ENCODE measurements at places on chromosomes 4 and X.
A peak's percentile ranks its signal among the peaks of the same experiment; 100 is the strongest.

DNA sequence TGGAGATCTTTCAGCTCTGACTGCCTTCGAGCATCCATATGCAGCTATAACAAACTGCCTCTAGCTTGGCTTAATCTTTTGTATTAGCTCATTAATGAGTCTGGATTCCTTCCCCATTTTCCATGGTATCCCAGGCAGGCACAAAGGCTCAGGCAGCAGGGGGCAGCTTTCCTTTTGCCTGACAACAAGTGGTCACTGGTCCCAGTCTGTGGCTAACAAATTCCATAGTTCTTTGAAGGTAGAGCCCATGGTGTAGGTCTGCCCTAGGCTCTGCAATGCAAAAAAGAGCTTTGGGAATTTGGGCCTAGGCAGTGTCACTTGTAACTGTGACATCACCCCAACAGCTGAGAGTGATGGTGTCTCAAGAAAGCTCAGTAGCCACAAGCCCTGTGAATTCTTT is 234.4 kb upstream of the GPC4 start:
- DNase-seq, result no peak

GRCh38 chrX:9135901-9136510 is 102.1 kb upstream of the FAM9B start:
- no peak for DNase-seq

- DNase-seq, result no peak
Observed at GRCh38 chr4:65777270-65777669, 107.0 kb upstream of the EPHA5 start.

- peak; percentile 60 for DNase-seq
Observed at GRCh38 chrX:56813318-56813837, 84.3 kb downstream of the NBDY start.

- no peak for DNase-seq
Observed at GRCh38 chrX:10121787-10122186, 35.0 kb upstream of the CLCN4 start.

DNA sequence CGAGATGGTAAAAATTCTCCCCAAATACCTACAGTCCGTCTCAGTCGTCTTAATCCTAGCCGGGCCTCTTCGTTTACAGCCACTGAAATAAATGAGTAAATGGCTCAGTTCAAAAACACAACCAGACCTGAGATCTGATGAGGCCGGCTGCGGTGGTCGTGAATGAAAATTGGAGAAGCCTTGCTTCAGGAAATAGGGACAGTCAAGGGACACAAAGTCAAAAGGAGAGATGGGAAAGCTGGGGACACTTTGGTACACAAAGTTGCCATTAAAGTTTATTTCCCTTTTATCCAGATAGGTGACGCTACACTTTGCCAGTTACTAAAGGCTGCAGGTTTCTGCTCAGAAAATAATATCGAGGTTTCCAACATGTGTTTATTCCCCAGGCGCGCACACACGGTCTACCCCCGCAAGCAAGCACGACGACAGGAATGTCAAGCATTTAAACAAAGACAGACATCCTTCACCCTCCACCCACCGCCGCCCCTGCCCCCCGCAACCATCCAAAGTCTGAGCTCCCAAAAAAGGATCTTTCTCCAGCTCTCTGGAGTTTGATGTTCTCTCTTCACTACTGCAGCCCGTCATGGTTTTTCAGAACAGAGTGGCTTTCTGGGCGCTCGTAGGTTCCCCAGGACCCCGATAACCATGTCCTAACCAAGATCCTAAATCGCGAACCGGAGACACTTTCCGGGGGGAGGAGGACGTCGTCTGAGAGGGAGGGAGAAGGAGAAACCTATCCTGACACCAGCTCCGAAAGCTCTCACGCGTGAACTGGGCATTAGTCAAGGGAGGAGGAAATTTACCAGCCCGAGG is 1.3 kb upstream of the PCDH7 start:
- DNase-seq, result no peak

DNA sequence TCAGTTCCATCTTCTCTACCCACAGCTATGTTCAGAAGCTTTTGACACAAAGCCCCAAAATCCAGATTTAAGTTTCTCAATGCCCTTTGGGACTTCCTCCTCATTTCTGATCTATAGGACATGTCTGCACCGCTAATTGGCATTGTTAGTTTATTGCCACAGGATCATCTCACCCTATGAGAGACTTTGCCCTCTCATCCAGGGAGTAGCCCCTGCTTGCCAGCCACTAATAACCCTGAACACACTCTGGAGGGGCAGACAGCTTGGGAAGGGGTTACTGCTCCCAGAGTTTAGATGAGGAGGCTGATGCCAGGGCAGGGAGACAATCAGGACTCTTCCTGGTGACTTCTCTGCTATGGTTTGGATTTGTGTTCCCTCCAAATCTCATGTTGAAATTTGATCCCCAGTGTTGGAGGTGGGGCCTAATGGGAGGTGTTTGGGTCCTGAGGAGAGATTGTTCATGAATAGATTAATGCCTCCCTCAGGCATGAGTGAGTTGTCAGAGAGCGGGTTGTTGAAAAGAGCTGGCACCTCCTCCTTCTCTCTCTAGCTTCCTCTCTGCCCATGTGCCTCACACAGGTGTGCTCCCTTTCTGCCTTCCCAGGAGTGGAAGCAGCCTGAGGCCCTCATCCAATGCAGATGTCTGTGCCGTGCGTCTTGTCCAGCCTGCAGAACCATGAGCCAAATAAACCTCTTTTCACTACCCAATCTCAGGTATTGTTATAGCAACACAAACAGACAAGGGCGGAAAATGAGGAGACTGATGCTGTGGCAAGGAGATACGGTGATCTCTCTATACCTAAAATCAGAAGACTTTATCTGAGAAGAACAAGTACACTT is 3.6 kb upstream of the SCARB2 start:
- no peak for DNase-seq

GRCh38 chrX:30627818-30628652 is 25.2 kb upstream of the GK start:
- DNase-seq, result no peak

DNA sequence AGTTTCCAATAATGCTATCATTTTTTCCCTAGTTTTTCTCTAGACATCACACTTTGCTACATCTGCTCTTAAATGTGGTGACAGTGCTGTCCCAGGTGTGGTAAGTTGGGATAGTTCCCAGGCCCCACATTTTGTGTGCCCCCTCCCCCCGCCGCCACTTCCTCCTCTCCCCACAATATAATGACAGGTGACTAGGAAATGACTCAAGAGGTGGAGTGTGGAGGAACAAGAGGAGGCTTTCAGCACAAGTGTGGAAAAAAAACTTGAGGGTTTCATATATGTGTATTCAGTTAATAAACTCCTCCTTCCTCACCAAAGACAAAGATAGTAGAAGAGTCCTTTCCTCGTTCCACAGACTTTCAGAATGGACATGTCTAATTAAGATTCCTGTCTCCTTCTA is 18.3 kb upstream of the IL21 start:
- no peak for DNase-seq

DNA sequence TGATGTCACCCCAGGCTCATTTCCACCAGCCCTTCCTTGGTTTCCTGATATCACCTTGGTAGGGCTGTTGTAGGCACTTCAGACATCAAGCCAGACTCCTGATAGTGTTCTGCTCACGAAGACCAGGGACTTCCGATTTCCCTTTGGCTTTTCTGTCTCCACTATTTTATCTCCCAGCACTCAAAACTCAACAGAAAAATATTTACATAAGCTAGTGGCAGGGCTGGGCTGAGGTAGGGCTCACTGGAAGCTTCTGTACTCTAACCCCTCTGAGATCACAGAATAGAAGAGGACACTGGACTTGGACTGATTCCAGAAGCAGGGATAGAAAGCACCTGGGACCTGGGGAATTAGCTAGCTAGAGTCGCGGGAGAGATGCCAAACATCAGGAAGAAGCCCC is 34.4 kb upstream of the EFNB1 start:
- DNase-seq, result no peak

DNA sequence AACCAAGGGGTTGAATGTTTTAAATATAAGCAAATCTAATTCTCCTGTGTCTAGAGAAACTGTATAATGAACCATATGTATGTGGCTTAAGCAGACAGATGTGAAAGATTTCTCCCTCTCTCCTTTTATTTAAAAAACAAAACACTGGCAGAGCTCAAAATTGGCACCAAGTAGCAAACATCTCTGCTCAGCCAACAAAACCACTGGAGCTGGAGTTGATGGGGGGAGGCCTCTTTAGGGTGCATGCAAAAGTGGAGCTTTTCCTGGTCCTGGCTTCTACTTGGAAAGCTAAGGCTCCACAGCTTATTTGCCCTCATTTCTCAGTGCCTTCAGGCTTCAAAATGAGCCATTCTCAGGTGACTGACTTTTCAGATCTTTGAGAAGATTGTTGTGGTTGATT is 95.6 kb downstream of the REPS2 start:
- no peak for DNase-seq

- no peak for DNase-seq
Observed at GRCh38 chr4:75037252-75037651, 104.3 kb downstream of the PARM1 start.

DNA sequence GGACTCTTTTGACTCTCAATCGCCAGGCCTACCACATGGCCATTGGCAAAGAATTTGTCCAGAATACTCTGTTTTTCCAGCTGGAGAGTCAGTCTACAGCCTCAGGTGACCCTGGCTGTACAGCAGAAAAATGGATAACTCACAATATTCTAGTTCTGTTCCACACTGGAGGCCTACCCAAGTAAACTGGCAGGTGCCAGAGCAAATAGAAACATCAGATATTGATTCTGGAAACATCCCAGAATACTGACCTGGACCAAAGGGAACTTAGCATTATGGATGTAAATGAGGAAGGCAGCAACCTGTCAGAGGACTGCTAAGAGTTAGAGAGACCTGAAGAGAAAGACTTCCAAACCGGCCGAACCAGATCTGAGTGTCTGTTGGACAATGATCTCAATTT is 147.9 kb upstream of the SMAD1 start:
- DNase-seq, result no peak

- no peak for DNase-seq
Observed at GRCh38 chr4:175282407-175282806, 364.2 kb downstream of the ADAM29 start.

DNA sequence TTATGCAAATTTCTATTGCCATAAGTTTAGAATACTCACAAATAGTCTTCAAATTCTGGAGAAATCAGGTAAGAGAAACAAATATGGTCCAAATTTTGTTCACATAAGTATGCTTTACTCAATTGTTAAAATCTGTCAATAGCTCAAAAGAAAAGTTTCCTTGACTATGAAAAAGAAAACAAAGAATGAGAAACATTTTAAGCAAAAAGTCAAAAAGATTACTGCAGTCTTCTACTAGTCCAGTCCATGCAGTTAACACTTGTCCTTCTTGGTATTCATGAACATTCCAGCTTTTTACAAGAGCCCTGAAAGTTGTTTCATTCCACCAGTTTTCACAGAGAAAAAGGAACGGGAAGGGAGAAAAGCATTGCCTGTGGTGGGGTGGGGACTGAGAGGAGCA is 54.7 kb upstream of the ZXDA start:
- DNase-seq, result no peak

GRCh38 chrX:39599339-39599738 is 498.4 kb downstream of the BCOR start:
- DNase-seq, result no peak

- no peak for DNase-seq
Observed at GRCh38 chr4:13331827-13332226, 152.3 kb downstream of the RAB28 start.

- DNase-seq, result no peak
Observed at GRCh38 chr4:732486-732885, 26.9 kb downstream of the PCGF3 start.

- no peak for DNase-seq
Observed at GRCh38 chr4:106985830-106986229, 50.3 kb downstream of the DKK2 start.

DNA sequence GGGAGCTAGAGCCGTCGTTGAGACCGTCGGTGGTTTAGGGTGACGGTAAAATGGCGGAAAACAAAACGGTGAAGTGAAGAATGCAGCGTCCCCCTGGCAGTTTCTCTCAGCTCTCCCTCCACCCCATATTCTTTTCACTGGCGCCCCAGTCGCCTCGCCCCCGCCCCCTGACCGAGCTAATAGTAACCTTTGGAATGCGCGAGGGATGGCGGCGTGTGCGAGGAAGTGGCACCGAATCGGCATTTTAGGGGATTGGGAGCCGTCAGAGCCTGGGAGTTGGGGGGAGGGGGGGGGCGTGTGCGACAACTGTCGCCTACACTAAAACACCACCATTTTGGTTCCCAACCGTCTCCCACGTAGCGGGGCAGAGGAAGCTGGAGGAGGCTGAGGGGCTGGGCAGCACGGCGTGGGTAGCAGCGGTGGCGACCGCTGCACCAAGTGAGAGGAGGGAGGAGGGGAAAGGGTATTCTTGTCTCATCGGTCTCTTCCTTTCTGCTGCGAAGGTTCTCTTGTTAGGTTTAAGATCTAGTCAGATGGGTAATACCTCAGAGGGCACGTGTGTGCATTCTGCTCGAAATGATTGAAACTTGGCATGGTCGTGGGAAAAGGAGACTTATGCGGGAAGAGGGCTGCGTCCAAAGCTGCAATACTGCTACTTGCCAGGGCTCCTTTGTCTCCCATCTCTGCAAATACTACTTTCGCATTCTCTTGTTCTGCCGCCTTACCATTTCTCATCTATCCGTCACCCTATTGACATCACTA is 840 bp downstream of the ZNF711 start:
- DNase-seq, result no peak

DNA sequence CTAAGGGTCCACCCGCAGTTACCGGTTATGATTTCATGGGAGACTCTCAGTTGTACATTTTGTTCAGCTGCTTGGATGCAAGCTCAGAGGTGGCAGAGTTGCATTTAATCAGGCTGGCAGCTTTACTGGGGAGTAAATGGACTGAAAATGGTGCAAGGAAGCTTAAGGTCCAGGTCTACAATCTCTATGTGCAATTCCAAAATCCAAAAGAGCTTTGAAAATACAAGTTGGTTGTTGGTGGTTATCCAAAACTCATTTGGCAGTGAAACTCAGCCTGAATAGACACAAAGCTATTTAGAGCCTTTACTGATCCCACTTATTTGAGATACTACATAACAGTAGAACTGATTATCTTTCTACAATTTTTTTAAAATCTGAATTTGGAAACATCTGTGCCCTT is 11.8 kb upstream of the ZFP42 start:
- no peak for DNase-seq
